ENCODE measurements at places on chromosomes 5 and 9.

DNA sequence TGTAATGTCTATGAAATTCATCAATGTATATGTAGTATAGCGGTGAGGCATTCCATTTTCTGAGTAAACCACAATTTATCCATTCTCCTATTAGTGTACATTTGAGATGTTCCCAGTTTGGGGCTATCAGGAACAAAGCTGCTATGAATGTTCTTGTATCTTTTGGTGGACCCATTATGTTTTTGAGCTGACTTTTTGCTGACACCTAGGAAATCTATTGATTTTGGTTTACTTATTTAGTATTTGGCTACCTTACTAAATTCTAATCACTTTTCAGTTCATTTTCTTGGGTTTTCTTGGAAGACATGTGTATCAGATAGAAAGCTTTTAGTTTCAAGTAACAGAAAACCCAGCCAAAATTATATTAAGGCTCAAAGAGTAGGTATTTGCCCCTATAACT lies 13.7 kb downstream of the NSG2 start:
- no peak for DNase-seq

GRCh38 chr5:132546108-132546507 lies 2.8 kb upstream of the IL5 start:
- no peak for DNase-seq

DNA sequence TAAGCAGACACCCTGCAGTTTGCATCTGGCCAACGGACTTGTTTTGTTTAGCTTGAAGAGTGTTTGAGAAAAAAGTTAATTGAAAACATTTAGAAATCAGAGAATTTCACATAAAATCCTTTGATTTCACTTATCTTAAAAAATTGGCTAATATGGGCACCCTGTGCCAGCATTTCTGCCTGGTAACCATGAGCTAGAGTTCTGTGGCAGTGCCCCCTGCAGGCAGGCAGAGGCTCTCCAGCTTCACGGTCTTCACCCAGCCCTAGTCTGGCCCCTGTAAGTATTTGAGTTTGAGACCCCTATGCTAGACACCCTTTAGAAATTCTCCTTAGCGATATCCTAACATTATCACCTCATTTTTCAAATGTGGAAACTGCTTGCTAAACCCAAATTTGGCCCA lies 18.8 kb upstream of the FANCC start:
- DNase-seq, result peak; percentile 9

- no peak for DNase-seq
These were observed 293.7 kb downstream of the KIF4B start for GRCh38 chr5:155307229-155307628.

DNA sequence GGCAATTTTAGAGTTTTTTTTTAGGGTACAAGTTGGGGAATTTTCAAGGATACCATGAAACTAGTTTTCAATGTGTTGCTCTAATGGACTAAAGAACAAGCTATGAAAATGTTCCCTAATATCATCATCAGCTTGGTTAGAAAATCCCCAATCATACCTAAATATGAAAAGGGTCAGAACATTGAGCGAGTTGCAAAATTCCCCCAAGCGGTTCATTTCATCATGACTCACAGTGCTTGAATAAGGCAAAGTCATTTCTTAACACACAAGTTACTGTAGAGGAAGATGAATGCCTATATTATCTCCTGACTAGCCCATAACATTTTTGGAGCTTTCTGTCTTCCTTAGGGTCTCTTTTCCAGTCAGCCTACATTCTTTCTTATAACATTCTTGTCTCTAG lies 62.7 kb downstream of the ST8SIA4 start:
- no peak for DNase-seq

DNA sequence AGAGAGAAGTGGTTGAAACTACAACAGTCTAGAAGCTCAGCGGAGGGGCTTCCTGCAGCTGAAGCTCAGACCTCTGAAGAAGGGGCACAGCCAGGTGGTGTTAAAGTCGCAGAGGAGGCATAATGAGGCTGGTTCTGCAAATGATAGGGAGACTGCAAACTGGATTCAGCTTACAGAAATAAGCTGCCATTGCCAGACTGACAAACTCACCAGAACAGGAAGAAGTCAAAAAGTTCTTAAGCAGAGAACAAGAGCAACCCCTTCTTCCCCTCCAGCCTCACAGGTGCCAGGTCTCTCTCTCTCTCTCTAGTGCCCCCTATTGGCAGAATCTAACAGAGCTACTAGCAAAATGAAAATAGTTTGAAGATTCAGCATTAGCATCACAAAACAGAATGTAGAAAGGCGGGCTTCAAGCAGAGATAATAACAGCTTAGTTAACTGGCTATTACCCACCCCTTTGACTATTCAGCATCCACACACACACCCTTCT lies 76.7 kb downstream of the GRAMD2B start:
- no peak for DNase-seq

DNA sequence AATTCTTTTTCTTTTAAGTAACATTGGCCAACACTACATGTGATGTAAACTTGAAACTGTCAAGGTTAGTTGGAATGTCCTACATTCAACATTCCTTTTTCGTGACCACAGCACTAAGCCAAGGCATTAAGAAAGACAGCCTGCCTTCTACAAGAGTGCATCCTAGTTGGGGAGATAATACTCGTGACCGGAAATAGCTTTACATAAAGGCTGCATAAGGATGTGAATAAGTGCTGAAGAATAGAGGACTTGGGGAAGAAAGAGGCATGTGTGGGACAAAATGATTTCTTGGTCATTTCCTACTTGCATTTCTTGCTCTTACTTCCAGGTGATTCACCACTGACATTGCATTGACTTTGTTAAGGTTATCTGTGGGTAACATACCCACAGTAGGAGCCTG lies 282.0 kb downstream of the DMRT2 start:
- no peak for DNase-seq

DNA sequence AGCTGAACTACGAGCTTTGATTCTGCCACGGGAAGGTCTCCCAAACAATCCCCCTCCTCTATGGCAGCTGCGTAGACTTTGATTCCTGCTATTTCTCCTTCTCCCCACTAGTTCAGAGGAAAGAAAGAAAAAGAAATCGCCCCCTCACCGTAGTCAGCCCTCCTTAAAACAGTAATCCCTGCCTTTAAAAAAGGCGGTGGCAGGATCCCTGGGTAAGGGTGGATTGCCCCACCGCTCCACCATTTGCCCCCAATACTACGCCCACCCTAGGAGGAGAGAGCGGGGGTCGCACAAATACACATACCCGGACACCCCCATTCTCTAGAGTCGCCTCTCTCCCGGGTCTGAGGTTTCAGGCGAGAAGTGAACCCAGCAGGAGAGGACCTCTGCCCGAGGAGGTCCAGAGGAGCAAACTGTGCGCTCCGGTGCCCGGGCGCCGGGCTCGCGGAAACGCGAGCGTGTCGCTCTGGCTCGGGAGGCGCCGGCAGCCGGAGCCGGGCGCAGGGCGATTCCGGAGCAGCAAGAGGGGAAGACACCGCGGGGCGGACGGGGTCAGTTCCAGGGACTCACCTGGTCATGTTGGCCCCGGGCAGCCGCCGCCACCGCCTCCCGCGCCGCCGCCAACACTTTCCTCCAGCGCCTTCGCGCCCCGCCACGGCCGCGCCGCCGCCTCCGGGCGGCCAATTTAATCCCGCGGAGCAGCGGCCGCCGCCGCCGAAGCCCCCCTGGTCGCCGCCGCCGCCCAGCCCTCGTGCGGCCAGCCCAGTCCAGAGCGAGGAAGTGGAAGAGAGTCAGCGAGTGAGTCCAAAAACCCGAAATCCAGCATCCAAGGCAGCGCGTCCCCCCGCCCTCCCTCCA lies 1057.7 kb upstream of the DMAC1 start:
- no peak for DNase-seq

DNA sequence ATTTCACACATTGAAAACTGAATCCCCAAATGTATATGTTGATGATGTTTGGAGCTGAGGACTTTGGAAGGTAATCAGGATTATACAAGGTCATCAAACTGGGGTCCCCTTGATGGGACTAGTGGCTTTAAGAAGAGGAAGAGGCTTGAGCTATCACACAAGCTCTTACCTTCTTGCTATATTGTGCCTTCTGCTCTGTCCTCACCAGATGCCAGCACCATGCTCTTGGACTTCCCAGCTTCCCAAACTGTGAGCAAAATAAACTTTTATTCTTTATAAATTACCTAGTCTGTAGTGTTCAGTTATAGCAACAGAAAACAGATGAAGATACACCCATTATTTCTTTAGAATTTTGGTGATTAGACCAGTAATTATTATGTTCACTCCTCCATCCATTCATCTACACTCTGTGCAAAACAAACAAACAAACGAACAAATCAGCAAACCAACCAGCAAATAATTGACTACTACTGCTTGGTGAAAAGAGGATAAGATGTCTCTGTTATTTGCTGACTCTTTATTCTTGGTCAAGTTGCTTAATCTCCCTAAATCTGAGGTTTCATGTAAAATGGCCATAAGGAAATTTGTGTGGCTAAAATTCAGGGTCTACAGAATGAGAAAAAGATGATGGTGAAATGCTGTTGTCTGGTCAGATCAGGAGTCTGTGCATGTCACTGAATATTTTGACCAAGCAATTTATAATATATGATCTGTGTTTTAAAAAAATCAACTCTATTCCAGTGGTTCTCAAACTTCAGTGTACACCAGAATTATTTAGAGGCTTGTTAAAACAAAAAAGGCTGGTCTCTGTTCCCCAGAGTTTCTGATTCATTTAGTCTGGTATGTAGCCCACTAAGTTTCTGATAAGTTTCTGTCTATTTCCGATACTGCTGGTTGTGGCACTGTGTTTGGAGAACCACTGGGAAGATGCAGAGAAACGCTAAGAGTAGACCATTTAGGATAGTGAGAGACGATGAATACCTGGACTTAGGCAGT lies 854.1 kb downstream of the MAT2B start:
- no peak for DNase-seq

DNA sequence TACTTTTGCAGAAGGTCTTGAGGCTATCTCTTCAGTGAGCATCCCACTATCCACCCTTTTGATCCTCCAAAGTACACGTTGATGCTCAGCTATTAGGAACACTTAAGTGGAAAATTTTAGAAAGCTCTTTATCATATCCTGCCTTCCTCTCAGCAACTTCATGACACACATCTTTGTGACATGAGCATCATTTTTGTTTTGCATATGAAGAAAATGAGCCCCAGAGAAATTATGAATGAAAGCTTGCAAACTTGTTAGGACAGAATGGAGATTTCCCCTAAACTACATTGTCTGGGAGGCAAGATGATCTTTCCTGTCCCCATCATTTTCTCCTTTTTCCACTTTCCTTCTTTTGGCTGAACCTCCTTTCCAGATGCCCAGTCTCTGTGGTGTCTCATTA lies 239.4 kb upstream of the PIK3R1 start:
- DNase-seq, result no peak

- no peak for DNase-seq
These were observed 42.1 kb upstream of the ZFAND5 start for GRCh38 chr9:72407114-72407513.

- no peak for DNase-seq
These were observed 15.3 kb downstream of the XRCC4 start for GRCh38 chr5:83092619-83093018.

DNA sequence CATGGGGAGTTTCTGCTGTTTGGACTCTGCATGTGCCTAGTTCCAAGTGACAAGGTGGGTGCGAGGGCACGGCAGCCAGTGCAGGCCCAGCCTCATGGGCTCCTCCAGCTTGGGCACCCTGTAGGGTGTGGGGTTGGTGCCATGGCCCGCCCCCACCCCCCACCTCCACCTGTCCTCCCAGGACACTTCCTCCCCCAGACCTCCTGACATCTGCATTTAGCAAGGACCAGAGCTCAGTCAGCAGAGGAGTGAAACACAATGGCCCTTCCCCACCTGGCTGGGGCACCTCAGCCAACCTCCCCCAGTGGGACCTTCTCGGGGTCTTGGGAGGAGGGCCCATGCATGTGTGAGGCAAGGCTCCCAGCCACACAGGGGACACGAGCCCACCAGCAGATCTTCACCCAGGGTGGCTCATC lies 1.9 kb upstream of the NKD2 start:
- DNase-seq, result no peak

- no peak for DNase-seq
These were observed 41.4 kb upstream of the SHB start for GRCh38 chr9:38110476-38110875.

DNA sequence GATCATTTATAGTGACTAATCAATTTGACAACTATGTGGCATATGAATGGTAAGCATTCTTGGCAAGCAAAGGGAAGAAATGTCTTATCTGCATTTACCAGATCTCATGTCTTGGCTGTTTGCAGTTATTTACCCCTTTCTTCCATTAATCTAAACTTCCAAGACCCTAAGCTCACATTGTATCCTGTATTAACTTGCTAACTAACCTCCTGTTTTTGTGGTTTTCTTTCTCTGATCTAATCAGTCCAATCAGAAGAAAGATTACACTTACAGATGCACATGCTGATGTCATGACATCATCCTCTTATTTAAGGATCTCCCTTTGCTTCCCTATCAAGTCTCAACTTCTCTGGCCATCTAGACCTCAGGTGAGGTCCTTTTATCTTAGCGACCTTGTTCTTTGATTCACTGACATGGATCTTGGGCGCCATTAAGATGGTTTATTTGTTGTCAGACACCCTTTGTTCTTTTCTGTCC lies 95.5 kb downstream of the F2RL2 start:
- no peak for DNase-seq

DNA sequence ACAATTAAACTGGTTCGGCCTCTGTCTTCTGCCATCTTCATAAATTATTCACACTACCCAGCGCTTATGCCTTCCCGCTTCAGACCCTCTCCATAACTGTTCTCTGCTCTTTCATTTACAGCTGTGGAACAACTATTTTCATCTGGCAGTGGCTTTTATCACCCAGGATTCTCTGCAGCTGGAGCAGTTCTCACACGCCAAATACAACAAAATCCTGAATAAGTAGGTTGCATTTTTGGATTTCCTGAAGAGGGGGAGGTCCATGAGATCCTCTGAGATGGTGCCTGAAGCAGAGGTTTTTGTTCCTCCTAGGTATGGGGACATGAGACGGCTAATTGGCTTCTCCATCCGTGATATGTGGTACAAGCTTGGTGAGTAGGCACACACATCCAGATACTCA lies 28.1 kb upstream of the INSYN2B start:
- DNase-seq, result no peak

DNA sequence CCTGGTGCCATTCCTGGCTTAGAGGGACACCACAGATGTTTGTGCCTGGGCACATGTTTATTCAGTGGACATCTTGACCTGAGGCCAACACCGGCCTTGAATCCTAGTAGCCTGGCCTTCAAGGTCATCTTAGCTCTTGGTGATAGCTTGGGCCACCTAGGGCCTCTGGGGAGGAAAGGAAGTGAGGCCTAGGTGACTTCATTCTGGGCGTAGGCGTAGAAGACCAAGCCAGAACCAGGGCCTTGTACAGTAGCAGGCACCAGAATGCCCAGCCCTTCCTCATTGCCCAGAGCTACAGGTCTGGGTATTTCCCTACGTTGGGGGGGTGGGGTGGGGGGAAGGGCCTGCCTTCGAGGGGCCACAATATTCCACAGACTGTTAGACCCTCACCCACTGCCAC lies 33.8 kb downstream of the WNK2 start:
- no peak for DNase-seq

- no peak for DNase-seq
These were observed 207.3 kb upstream of the SGCD start for GRCh38 chr5:156119692-156120091.

DNA sequence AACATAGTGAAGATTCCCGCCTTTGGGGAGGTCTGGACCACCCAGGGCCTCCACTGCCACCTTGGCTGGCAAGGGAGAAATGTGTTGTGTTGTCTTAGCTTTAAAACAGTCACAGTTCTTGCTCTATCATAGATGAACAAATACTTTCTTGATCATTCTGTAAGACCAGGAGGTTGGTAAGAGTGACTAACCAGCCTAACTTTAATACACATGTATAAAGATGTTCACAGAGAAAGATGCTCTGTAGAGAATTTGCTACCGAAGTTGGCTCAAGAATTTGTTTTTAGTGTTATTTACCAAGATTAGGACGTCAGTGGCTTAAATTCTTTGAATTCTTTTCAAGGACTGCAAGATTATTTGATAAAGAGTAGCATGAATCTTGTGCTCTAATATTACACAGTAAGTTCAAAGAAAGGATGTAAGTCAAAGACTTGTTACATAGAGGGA lies 28.4 kb downstream of the GLRX start:
- no peak for DNase-seq

All from NCI-H1694 treated with DMSO at 0.1 percent for 48 hours (cell line).